ENCODE measurements at places on chromosomes 2 and 18.

DNA sequence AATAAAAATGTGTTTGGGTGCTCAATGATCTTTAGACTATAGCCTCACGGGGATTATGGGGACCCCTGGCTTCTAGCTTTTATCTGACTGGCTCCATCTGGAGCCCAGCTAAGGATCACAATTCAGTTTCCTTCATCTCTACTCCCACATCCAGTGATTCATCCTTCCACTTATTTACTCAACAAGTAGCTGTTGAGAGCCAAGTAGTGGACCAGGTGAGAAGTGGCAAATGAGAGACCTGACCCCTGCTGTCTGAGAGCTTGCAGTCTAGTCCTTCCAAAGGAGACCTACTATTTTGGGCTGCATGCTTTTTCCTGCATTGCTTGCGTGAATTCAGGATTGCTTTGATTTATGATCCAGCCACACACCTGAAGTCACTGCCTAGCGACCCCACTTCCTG is 10.7 kb upstream of the DSG3 start:
- DNase-seq: no peak

DNA sequence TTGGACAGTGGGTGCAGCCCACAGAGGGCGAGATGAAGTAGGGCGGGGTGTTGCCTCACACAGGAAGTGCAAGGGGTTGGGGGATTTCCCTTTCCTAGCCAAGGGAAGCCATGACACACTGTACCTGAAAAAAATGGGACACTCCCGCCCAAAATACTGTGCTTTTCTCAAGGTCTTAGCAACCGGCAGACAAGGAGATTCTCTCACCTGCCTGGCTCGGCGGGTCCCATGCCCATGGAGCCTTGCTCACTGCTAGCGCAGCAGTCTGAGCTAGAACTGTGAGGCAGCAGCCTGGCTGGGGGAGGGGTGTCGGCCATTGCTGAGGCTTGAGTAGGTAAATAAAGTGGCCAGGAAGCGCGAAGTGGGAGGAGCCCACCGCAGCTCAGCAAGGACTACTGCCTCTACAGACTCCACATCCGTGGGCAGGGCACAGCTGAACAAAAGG is 244.7 kb downstream of the NBAS start:
- no peak for DNase-seq

- DNase-seq: peak; percentile 66
These were observed 64.4 kb upstream of the FOSL2 start for GRCh38 chr2:28327956-28328922.

- DNase-seq: no peak
These were observed 591.9 kb downstream of the IRS1 start for GRCh38 chr2:226207671-226208070.

DNA sequence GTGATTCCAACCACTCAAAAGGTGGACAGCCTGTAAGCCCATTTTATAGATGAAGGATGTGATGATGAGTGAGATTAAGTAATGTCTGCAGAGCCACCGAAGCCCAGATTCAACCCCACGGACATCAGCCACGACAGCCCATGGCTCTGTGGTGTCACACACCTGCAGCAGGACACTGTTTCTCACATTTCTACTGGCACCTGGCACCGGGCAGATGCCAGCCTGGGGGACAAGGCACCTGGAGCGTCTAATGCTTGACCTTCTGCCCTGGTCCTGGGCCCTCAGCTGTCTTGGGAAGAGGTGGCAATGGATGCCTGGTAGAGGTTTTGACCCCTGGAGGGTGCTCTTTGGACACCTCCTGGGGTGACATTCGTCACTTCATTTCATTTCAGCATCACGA is 176.3 kb downstream of the ANAPC1 start:
- no peak for DNase-seq

DNA sequence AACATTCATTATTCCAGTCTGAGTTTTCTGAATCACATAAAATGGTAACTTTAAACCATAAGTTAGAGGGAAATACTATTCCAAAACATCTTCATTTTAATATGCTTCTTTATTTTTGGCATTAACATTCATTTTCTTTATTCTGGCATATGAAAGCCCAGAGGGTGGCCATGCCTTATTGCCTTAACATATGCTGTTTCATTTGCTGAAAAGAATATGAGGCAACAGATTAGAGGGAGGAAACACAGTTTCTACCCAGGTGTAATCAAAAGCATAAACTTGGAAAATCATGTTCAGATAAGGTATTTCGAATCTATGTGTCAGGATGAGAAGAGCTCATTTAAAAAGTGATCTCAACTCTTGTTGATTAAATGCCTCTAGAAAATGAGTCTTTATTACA is 379.9 kb upstream of the DSEL start:
- DNase-seq: no peak

DNA sequence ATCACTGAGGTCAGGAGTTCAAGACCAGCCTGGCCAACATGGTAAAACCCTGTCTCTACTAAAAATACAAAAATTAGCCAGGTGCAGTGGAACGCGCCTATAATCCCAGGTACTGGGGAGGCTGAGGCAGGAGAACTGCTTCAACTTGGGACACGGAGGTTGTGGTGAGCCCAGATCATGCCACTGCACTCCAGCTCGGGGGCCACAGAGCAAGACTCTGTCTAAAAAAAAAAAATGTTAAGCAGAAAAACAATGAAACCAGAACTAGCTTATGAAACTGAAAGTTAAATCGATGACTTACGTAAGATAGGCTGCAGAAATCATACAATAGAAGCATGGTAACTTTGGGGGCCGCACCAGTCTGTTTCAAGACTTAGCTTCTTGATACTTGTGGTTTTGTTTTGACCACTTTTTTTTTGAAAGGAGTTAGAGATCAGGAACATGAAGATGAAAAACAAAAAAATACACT is 6.2 kb upstream of the GPR155 start:
- DNase-seq: no peak

- DNase-seq: no peak
These were observed 306.0 kb downstream of the BCL11A start for GRCh38 chr2:60247471-60247870.

DNA sequence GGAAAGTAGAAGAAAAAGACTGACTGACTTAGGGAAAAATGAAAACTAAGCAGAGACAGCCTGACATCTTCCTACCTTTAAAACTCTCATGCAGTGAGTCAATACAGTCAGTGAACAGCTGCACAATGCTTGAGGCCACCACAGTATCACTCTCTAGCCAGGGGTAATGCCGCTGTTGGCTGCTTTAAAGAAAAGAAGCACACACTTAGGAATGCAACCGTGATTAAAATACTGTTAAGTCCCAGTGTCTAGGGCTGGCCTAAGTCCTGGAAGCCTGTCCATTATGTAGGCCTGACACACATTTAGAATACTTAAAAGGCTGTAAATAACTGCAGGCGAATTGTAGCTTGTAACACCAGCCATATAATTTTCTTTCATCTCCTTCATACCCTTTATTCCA is 50.7 kb downstream of the SIGLEC15 start:
- DNase-seq: peak; percentile 11

DNA sequence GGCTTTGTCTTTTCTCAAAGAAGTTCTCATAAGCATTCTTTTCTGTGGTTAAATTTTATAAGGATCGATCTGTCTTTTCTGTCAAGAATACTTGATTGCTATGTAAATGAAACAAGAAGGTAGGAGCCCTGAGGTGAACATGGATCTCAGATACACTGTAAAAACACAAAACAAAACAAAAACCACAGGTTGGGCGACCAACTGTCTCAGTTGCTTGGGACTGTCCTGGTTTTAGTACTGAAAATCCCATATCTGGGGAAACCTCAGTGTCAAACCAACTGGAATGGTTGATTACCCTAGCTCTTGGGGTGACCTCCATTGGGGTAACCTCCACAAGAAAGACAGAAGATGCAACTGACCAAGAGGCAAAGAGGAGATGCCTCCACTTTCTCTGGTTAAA is 55.8 kb upstream of the TMEM178A start:
- DNase-seq: no peak

- DNase-seq: no peak
These were observed 126.9 kb downstream of the KCNS3 start for GRCh38 chr2:18005411-18005810.

- peak; percentile 56 for DNase-seq
These were observed 268.8 kb downstream of the ARHGAP15 start for GRCh38 chr2:143397884-143398614.

- DNase-seq: peak; percentile 71
These were observed 45.6 kb upstream of the RNU4ATAC start for GRCh38 chr2:121485039-121485438.

DNA sequence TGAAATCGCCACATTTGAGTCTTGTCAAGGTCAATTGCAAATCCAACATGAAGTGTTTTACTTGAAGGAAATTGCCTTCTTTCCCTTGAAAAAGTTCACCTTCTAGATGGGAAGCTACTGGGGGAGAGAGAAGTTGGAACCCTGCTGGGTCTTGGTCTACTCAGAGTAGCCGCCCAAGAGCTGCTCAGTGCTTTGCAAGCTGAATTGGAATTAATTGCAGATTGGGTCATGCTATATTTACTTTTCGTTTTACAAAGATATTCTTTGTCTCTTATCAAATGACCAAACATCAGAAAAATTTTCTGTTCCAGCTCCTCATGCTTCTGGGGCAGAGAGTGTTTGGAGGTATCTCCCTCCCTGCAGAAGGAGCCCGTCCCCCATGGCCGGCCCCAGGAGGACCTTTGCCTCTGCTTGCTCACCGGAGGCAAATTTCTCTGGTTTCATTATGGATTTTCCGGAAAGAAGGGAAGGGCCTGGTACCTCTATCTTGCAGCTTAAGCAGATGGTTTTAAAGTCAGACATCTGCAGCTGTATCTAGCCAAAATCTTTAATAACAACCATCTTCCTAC is 289.7 kb downstream of the MYT1L start:
- DNase-seq: no peak

DNA sequence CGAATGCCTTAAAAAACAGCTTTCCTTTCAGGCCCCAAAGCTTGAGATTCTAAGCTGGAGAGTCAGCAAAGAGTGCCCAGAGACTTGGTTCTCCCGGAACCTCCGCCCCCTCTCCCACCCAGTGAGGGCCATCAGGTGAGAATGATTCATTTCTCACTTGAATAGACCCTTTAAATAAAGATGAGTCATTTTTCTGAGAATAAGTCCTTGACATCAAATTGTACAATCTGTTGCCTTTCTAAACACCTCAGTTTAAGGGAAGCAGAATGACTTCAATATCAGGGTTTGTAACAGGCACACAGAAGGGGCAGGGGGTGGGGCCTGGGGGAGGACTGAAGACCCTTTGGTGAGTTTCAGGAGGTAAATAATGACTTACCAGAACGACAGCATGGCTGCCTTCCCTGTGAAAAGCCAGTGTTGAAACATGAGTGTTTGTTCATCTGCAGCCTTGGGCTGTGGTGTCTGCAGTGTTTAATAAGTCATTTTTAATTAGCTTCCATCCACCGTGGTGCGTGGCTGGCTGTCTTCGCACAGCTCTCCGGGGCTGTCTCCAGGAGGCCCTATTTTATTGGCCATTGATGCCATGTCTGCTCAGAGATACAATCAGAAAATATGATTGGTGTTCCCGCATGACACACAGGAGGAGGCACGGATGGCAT is 134.9 kb upstream of the ZNF236 start:
- no peak for DNase-seq
